ENCODE measurements at places on chromosomes 2 and 18.

- DNase-seq, result no peak
Measured at GRCh38 chr2:190554357-190555006, 20.0 kb upstream of the NEMP2 start.

DNA sequence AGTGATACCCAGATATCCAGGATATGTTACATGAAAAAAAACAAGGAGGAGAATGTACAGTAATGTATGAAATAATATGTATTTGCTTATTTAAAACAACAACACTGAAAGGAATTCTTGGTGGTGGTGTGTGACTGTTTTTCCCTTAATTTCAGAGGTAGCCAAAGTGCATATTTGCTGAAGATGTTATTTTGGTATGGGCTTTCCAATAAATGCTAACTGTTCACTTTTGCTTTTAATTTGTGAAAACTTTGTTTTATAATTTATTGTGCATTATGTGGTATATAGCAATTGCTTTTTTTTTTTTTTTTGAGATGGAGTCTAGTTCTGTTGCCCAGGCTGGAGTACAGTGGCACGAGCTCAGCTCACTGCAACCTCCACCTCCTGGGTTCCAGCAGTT lies 7.6 kb downstream of the CCNYL1 start:
- no peak for DNase-seq

GRCh38 chr2:175039031-175039430 lies 33.9 kb upstream of the CHN1 start:
- no peak for DNase-seq

- DNase-seq, result no peak
Measured at GRCh38 chr2:202508686-202509085, 126.1 kb upstream of the FAM117B start.

DNA sequence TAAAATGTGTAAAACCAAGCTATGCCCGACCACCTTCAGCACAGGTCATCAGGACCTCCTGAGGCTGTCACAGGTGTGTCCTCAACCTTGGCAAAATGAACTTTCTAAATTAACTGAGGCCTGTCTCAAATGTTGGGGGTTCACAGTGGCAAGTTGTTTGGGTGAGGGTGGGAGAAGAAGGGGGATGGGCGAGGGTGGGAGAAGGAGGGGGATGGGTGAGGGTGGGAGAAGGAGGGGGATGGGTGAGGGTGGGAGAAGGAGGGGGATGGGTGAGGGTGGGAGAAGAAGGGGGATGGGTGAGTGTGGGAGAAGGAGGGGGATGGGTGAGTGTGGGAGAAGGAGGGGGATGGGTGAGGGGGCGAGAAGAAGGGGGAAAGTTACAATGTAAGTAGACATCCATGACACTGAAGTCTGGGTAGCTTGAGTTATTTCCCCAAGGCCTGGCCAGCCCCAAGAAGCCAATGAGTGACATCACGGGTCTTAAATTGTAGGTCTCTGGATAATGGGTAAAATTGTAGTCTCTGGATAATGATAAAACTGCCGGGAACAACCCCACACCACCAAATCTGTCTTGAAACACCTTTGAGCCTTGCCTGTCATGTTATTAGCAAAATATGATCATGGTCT lies 56.3 kb downstream of the TIMM21 start:
- DNase-seq, result no peak

- DNase-seq, result no peak
Measured at GRCh38 chr18:9221040-9221439, 84.5 kb downstream of the ANKRD12 start.

- DNase-seq, result no peak
Measured at GRCh38 chr2:9021563-9022211, 18.2 kb upstream of the MBOAT2 start.

DNA sequence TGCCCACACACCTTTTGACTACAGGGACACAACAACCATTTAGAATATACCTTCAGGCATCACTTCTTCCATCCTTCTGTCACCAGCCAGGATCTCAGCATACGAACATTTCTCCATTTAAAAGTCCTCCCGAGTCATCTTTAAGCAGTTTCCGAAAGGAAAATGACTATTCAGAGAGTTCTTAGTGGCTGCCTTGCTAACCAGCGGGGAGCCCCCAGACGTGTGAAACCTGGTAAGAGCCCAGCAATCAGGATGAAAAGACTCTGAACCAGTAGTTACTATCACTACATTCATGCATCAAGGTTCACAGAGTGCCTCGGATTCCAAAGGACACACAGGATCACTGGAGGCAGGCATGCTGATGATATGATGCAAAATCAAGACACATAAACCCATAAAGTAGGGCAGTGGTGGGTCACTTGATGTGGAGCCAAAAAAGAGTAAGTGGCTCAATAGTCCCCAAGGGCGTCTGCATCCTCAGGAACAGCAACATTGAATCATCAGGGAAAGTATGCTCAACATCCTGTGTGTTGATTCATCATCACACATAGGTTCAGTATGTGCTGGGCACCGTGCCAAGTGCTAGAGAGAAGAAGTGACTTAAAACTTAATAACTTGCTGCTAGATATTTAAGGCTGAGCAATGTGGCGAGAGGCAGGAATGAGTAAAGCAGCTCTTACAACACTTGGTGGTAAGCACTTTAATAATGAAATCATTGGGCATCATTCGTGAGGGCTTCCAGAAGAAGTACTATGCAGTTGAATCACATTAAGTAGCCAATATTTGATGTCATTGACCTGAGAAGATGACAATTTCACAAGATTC lies 4.4 kb downstream of the CCL20 start:
- no peak for DNase-seq

DNA sequence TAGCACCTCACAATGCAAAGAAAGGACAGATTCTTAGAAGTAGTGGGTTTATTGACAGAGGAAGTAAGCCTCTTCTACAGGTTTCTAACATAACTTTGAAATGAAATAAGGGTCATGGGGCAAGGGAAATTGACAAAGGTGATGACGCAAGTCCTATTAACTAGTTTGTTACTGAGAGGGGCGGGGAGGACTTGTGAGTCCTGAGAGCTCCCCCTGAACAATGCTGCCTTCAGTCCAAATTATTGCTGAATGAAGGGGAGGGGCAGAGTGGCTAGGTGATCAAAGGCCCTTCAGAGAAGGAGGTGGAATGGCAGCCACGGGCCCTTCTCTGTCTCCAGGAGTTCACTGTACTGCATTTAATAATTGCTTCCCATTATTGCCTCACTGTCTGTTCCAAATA lies 390.0 kb downstream of the MEIS1 start:
- DNase-seq, result no peak

DNA sequence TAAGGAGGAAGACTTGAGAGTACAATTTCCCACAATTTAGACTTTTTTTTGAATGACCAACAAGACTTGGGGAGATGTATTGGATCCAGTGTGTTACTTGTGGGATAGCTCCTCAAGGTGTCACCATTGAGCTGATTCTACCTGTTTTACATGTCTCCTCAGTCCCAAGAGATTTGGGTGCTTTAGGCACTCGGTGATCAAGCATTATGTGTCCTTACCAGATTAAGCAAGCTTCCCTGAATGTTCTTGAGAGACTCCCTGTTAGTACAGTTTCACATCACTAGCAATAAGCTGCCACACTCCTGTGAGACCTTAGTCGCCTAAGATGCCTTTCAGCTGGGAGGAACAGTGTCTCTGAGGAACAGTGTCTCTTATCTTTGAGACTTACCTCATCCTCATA lies 384.3 kb upstream of the SYT4 start:
- DNase-seq, result no peak

DNA sequence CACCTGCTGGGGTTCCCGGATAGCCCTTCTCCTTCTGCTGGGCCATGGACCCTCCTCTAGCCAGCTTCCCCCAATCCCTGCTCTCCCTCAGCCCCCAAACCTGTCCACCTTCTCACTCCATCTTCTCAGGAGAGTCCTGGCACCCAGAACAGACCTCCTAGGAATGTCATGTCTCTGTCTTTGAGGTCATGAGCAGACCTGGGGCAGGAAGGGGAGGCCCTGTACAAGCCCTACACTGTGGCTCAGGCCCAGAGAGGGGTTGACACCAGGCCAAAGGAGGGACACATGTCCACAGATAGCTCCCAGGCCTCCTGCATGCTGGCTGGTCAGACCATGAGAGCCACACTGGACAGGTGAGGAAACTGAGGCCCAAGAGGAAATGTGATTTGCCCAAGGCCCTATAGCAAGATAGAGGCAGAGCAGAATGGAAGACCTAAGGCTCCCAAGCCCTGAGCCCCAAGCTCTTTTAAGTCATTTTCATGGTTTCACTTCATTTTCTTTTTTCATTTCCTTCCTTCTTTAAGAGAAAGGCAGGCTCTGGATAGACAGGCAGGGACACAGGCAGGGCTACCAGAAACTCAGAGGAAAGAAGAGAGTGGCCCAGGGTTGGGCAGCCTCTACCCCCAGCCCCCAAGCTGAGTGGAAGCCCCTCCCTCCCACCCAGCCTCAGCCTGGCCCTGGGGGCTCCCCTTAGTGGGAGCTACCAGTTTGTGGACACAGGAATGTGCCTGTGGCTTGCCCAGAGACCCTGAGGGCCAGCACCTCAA lies 159.7 kb downstream of the SMAD7 start:
- DNase-seq, result no peak

DNA sequence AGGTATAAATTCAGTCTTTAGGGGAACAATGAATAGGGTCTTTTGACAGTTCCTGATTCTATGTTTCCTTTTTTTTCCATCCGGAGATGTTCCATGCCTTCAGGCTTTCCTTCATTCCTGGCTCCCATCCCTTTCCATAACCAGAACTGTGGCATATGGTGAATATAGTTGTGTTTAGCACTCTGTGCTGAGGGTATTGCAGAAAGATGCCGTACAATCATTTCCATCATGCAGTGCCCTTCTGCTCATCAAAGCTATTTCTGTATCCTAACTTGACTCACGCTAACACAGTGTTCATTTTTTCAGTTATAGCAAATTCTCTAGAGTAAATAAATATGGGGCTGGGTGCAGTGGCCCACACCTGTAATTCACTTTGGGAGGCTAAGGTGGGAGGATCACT lies 131.9 kb upstream of the EML6 start:
- no peak for DNase-seq

DNA sequence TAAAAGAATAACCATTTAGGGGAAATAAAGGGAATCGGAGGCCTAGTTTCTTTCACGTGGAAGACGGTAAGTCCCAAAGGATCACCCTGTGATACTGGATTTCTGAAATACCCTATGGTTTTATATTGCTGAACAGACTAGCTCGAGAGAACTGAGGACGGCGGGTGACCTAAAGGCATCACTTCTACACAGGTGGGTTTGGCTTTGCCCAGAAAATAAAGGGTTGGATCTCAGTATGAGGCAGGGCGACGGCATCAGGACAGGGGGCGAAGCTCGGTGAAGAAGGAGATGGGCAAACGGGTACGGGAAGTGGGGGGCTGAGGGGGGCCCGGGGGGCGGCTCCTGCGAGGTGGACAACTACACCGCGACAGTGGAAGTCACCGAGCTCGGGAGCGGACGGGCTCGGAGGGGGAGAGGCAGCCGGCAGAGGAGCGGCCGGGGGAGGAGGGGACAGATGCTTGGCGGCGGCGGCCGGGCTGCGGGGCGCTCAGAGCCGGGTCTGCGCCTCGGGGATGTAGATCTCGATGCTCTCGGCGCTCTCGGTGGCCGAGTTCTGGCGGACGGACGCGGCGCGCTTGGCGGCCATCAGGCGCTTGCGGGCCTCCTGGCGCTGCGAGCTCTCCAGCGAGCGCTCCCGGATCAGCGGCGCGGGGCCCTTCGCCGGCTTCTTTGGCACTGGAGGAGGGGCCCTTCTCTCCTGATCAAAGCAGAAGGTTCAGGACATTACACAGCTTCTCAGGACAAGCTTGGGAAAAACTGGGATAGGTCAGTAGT lies 48.9 kb downstream of the TGIF1 start:
- DNase-seq, result peak; percentile 42

DNA sequence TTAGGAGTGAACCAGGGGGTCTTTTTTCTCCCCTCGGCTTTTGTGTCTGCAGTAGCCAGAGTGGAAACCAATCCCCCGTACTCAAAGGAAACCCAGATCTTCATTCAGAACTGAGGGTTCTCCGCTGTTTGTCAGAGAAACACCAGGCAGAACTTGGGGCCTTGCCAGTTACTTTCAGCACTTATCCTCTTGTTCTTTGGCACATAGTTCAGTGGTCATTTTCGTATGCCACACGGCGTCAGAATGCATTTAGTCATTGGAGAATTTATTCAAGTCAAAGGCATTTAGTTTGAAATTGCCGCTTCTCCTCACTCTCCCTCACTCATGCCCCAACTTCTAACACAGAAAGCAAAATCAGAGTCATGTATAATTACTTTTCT lies 102.9 kb downstream of the CABLES1 start:
- no peak for DNase-seq

- DNase-seq, result no peak
Measured at GRCh38 chr2:191578031-191578430, 99.9 kb upstream of the NABP1 start.

DNA sequence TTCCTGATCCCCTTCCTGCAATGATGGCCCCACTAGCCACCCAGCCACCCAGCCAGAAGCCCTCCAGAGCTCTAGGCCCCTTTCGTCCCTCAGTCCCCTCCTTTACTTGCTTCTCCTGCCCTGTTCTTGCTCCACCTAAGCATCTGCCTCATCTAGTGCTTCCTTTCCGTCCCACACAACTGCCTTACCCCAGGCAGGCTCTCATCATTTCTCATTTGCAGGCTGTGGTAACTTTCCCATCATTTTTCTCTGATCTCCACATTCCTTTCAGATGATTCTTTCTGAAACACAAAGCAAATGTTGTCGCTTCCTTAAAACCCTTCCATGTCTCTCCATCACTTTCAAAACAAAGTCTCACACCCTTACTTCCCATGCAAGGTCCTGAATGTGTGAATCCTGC lies 459.8 kb downstream of the METTL4 start:
- DNase-seq, result no peak

GRCh38 chr2:173571887-173572680 lies 217.4 kb downstream of the CDCA7 start:
- DNase-seq, result no peak

GRCh38 chr2:85843543-85843942 lies 45.2 kb downstream of the ST3GAL5 start:
- no peak for DNase-seq

GRCh38 chr2:58539973-58540372 lies 298.8 kb upstream of the FANCL start:
- DNase-seq, result no peak

GRCh38 chr2:17084877-17085276 lies 419.2 kb upstream of the CYRIA start:
- no peak for DNase-seq

DNA sequence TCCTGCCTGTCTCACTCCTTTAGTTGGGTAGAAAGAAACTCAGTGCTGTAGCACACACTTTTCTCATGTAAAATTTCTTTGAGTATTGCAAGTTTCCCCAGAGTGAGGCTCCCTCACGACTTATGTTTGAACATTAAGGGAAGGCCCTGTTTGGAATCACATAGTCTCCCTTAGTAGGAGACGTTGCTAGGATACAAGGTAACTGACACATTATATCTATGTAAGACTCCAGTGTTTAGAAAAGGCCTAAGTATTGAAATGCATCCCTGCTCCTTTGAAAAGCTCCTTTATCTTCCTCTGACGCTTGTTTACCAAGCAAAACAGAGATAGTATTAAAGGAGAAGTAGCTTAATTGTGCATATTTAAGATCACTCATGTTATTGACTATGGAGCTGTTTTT lies 248.2 kb downstream of the PHLPP1 start:
- no peak for DNase-seq

GRCh38 chr2:172048508-172049503 lies 36.5 kb upstream of the DLX1 start:
- no peak for DNase-seq

GRCh38 chr2:58378152-58378551 lies 137.0 kb upstream of the FANCL start:
- DNase-seq, result no peak

GRCh38 chr2:216406826-216407225 lies 5.5 kb upstream of the SMARCAL1 start:
- DNase-seq, result no peak

GRCh38 chr2:54899576-54900200 lies 150.6 kb downstream of the RTN4 start:
- DNase-seq, result peak; percentile 45
